Stimulated activated CD4-positive, alpha-beta T cell treated with anti-CD3 and anti-CD28 coated beads, TNF-alpha, amount 100 ng/mL, for 48 hours (primary cell): ENCODE measurements at places on chromosomes 2 and 18.

GRCh38 chr2:144858211-144858610, 338.3 kb upstream of the ZEB2 start:
- no peak for DNase-seq

- no peak for DNase-seq
Observed at GRCh38 chr2:176986487-176986886, 226.1 kb upstream of the HNRNPA3 start.

GRCh38 chr18:71238974-71239624, 950.3 kb downstream of the SOCS6 start:
- no peak for DNase-seq

DNA sequence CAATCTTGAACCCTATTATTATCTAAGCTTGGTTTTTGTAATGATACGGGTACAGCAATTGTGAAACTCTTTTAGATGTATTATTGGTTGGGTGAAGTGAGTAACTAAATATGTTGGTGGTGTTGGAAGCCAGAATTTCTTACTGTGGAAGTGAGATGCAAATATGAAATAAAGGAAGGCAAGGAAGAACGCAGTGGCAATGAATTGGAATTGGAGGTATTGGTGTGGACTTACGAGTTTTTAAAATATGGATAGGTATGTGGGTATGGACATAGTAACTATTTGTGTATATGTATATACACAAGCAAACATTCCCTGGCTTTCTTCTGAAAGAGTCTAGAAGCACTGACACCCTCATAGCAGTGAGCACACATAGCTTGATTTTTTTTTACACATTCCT, 105.8 kb downstream of the RAB3GAP1 start:
- no peak for DNase-seq

DNA sequence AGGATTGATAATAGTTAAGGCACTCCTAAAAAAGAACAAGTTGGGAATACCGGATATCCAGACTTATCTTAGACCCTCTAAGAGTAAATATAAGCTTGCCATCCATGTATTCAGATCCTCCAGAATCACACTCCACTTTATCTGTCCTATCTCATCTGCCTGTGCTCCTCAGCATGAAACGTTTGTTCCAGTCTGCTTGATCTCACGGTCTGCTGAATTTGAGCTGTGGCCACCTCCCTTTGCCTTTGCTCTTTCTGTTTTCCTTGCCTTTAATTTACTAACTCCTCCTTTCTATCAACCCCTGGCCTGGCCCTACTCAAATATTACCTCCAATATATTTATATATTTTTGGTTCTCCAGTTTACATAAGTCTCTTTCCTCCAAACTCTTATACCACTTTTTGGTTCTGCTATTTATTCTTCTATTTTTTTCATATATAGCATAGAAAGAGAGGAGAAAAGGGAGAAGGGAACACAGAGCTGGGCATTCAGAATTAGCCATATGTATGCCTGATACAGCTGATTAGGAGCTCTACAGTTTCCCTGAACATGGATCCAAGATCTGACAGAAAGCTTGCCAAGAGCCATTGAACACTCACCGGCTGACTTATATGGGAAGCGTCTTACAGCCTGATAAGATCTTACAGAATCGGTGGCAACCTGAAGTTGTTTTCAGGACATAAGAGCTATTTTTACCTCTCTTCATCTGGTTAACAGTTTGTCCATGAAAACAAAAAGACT, 21.8 kb upstream of the DNAJC27 start:
- no peak for DNase-seq

- DNase-seq, result no peak
Observed at GRCh38 chr18:24672165-24672941, 211.9 kb downstream of the HRH4 start.

DNA sequence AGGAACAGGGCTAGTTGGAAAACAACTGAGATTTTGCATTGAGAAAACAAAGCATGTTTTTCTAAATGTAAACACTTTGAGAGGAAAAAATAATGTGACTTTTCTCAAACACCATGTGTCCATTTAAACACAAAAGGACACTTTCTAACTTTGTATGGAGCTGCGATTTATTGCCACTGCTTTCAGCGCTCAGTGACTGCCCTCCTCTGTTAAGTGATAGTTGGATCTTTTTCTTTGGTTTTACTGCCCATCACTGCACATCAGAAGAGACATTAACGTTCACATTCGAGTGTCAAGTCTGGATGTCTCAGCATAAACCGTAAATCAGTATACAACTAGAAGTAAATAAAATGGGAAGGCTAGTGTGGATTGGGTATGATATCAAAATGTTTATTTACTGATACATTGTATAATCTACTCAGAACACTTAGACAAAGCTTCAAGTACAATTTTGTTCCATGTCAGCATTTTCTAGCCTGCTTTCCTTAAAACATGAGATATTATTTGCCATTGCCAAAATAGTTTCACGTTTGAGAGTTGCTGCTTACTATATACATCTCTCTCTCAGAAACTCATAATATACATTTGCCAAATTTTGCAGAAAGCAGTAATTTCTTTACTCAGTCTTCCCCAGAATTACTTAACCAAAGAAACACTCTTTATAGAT, 237.6 kb downstream of the IKZF2 start:
- no peak for DNase-seq

- DNase-seq, result no peak
Observed at GRCh38 chr18:48080546-48080945, 150.1 kb upstream of the SMAD2 start.

DNA sequence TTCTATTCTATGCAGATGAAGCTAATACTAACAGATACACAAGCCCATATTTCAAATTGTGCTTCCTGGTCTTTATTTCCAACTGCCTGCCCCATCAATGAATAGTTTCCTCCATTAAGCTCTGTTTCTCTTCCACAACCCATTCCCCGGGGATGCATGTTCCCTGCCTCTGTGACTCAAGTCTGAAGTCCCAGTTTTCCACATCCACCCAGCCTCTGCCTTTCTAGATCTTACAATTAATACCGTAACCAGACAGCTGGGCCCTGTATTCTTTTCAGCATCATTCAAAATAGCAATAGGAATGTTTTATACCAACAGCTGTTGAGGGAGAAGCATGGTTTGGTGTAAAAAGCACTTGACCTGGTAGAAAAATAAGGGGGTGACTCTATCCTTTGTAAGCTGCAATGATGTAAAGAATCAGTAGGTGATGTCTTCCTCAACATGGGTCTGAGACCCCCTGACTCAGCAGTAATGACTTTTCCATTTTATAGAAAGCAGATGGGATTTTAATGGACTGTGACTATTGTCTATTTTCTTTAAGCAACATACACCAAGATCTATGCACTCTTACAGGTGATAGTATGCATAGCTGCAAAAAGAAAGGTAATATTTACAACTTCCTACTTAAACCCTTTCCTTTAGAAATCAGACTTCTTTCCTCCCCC, 46.1 kb upstream of the DAPL1 start:
- no peak for DNase-seq

DNA sequence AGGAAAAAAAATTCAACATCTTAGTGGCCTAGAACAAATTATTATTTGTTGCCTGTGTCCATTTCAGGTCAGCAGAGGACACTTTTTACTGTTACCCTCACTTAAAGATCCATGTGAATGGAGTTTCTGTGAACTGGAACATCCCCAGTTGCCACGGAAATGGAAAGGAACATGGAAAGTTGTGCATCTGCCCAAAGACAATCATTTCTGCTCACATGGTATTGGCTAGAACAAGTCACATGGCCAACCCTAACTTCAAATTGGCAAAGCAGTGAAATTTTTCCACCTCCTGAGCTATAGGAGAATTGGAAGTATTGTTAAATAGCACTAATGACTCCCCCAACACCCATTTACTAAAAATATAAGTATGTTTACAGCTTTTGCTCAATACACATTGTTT, 71.2 kb upstream of the CCBE1 start:
- DNase-seq, result no peak

DNA sequence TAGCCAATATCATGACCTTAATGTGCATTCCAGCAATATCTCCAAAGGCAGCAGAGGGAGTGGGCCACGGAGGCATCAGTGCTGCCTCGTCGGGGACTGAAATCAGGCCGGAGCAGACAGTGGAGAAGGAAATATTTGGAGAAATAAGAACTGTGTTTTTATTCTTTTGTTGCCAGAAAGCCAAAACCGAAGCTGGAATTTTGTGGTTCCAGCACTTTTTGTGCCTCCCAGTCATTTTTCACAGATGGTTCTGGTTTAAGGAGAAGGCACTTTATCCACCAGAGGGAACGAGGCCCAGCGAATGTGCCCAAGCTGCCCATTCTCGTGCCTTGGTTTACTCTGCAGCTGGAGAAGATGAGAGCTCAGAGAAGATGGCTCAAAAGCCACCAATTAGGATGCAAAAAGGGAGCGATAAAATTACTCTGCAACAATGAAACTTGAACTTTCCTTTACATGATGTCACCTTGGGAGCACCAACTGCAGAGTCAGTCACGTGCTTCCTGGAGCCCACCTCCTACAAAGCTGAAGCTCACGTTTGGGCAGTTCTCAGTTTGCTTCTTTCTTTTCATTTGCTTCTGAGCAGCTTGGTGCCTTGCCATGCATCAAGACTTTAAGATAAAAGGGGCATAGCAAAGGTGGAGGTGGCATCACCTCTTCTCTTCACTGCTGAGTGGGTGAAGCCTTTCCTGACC, 288.7 kb downstream of the LPIN1 start:
- no peak for DNase-seq

DNA sequence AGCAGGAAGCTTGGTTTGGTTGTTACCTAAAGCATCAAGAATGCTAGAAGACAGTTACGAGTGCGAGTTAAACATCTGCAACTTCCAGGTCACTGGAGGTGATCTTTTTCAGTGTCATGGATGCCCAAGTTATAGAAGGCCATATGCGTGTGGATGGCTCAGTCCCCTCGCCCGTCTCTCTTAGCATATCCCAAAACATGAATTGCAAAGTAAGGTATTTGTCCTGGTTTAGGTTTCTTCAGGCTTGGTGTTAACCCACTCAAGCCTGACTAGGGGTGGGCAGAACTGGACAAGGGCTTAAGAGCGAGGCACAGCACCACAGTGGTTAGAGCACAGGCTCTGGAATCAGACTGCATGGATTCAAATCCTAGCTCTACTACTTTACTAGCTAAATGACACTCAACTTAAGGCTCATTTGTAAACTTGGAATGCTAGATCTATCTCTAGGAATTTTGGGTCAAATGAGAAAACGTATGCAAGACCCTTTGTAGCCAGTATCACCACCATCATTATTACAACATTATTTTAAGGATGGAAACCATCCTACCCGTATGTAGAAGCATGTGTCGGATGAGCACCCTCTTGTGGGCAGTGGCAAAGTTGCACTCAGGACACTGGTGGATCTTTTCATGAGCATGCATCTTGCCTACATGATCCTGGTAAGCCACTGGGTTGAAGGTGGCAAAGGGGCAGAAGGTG, 11.2 kb downstream of the ZNF142 start:
- no peak for DNase-seq

- no peak for DNase-seq
Observed at GRCh38 chr2:206381881-206382280, 61.5 kb upstream of the ADAM23 start.

DNA sequence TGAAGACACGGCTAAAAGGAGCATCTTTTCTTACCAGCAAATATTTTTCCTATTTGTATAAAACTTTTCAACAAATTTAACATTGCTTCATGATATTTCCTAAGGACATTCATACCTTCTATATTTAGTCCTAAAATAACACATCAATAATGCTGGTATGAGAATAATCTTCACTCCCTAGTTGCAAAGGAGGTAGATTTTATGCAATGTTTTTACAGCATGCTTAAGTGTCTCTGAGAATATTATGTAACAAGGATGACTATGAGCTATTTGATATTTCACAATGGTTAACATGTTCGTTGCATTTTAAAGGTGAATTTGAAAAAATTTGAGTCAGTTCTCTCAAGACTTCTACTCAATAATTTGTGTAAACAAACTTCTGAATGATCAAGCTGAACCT, 506.7 kb downstream of the NUP35 start:
- DNase-seq, result no peak
